Kidney glomerular epithelial cell (primary cell): ENCODE measurements at places on chromosomes 11 and 22.

GRCh38 chr11:2303627-2304505, 2.1 kb downstream of the TSPAN32 start:
- no peak for DNase-seq

- DNase-seq: peak; percentile 99
These were observed 39.6 kb downstream of the LIF start for GRCh38 chr22:30206944-30207343.

GRCh38 chr11:36094164-36094563, 150.3 kb downstream of the LDLRAD3 start:
- DNase-seq: no peak

DNA sequence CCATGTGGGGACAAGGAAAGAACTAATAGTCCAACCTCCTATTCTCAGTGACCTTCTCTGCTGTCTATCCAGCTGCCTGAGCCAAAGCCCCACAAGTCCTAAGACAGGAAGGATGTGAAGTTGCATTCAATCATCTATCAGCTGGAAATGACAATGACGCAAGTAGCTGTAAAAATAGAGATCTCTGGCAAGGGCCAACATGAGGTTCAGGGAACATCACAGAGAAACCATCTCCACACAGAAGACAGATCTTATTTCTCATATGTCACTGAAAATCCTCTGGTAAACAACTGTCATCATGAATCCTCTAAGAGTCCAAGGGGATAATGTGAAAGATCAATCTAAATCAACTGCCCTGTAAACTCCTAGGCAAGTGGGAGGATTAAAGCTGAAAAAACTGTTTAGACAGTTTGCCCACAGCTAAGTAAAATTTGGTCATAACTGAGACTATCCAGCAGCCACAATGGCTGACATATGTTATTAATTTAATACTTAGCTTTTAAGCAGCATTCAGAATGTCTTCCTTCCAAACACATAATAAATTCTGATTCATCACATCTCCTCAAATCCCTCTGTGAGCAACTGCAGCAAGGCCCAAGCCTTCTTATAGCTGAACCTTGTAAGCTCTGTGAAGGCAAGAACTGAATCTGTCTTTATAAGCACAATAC, 52.1 kb downstream of the ALG9 start:
- no peak for DNase-seq

GRCh38 chr11:107102692-107103477, 84.6 kb upstream of the GUCY1A2 start:
- DNase-seq: no peak

DNA sequence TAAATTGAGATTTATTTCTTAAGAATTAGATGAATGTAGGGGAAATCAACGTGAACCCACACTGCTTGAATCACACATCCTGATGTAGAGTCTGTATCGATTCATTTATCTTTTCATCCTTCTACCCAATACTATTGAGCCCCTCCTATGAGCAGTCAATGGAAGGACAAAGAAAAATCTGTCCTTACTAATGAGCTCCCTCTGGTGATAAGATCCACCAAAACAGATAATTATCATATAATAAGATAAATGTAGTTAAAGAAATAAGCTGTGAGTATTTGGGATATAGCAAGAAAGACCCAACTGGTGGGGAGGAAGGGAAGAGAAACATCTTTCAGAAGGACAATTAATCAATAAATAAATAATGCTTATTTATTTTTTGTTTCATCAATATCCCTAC, 385.1 kb upstream of the CCDC90B start:
- DNase-seq: peak; percentile 23

DNA sequence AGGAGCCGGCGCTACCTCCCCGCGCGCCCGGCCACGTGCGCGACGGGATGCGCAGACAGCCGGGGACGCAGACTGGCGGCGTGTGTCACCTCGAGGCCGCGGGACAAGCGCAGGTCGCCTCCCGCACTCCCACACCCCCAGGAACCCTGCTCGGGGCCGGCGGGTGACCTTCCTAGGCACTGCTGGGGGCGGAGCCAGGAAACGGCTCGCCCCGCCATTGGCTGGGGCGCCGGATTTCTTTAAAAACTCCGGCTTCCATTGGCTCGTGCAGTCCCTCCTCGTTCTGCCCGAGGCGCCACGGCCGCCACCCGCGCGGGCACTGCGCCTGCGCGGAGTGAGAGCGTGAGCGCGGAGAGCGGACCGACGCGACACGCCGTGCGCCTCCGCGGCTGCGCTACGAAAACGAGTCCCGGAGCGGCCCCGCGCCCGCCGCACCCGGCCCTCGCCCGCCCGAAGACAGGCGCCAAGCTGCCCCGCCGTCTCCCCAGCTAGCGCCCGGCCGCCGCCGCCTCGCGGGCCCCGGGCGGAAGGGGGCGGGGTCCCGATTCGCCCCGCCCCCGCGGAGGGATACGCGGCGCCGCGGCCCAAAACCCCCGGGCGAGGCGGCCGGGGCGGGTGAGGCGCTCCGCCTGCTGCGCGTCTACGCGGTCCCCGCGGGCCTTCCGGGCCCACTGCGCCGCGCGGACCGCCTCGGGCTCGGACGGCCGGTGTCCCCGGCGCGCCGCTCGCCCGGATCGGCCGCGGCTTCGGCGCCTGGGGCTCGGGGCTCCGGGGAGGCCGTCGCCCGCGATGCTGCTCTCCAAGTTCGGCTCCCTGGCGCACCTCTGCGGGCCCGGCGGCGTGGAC, at the start of gene PIM3:
PIM3 (plus strand) TSS at position 614 of the 846 bp plus-strand sequence; CDS start at position 790, 176 bp downstream.
- peak; percentile 86 for DNase-seq

DNA sequence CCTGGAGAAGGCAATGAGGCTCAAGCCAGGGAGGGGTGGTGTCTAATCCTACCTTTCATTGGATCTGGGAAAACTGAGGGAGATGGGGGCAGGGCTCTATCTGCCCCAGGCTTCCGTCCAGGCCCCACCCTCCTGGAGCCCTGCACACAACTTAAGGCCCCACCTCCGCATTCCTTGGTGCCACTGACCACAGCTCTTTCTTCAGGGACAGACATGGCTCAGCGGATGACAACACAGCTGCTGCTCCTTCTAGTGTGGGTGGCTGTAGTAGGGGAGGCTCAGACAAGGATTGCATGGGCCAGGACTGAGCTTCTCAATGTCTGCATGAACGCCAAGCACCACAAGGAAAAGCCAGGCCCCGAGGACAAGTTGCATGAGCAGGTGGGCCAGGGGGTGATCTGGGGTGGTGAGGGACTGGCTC, at the start of gene FOLR1:
FOLR1 (plus strand) TSS at position 180 of the 421 bp plus-strand sequence; CDS start at position 214, 34 bp downstream.
- no peak for DNase-seq

DNA sequence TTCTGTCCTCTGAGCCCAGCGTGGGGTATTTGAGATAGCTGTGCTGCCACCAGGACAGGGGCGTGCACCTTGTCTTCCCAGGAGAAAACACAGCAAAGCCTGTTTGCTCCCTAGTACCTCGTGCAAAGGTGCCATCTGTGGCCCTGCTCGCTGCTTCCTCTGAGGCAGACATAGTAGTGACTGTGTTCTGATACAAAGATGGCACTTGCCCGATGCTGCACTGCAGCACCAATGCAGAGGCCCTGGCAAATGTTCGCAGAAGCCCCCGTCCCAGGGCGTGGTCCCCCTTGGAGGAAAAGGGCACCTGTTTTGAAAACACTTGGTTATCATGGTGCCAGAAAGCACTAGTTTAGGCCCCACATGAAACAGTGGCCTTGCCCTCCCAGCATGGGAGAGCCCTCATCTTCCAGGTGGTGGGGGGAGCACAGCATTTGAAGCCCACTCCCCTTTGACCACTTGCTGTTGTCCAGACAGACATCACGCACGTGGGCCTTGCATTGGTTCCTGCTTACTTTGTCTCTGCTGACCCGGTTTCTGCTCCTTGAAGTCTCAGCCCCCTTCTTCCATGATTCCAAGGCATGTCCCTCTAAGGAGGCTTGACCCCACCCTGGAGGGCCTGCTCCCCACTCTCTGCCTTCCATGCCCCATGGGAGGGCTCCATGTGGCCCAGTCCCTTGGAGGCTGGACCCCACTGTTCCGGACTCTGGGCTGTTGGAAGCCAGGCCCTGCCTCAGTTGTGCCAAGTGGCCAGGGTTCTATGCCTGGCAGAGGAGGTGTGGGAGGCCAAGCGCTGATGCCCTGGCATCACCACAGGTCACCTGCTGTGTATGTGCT, 109.4 kb downstream of the KCNQ1OT1 start:
- no peak for DNase-seq
